ENCODE measurements at places on chromosomes 5 and 9. TPM values are rescaled to one million over a fixed set of nuclear protein-coding genes. Genes with fewer than 3 reads are reported as not detected.

DNA sequence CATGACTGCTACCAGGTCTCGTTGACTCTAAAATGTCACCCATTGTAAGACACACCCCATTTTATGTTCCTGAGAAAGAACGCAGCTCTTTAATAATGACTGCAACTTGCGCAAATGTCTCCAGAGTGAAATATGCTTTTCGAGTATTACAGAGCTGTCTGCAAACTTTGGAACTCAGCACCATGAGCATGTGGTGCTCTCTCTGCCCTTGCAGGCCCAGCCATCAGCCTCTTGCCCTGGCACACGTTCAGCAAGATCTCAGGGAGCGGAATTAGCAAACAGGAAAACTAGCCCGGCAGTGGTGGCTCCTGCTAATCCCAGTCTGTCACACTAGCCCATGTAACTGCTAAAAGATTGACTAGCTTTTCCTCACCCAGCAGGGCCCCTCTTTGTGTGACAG, 114.5 kb upstream of the SLC1A3 start:
- no peak for DNase-seq

DNA sequence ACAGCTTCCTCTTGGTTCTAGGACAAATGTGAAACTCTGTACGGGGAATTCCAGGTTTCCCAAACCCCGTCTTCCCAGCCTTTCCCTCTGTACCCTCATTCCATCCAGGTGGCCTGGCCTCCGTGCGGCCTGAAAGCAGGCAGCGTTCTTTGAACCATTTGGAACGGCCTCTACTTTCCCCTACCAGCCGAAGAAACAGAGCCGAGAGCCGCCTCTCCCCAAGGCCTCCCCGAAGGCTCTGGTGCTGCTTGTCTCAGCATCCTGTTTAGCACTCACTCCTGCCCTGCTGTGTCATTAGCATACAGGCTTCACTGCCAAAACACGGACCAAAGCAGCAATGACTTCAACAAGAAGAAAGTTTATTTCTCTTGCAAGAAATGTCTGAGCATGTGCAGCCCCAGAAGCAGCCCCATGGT, 137.7 kb downstream of the HSD17B3 start:
- no peak for DNase-seq

Gene GPR151
- polyA plus RNA-seq = not detected

GRCh38 chr5:135576075-135576599, 2.7 kb downstream of the CXCL14 start:
- no peak for DNase-seq

DNA sequence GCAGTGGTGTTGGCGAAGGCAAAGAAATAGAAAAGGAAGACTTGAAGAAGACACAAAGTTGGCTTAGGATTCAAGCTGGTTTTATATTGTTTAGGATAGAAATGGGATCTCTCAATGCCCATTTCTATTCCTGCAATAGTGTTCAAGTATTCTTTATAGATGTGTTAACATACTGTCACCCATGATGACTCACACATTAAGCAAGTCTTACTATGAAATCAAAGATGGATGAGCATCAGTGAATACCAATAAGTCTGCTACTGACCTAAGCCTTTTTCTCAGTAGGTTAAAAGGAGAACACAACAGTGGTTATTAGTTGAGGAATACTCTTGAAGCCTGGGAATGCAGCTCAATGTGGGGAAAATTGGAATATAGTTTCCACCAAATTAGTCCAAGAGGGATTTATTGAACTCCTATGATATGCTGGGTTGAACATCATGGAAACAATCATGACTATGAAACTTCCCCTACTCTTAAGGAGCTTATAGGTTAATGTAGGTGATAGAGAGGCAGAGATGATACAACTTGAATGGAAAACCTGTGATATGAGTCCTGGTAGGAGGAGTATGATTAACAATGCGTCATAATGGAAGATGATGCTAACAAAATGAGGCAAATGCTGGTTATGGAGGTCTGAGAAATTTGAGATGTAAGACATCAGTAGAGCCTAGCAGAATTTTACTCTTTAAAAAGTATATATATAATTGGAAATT, 417.1 kb upstream of the DAP start:
- no peak for DNase-seq

GRCh38 chr5:179118338-179118737, 58.2 kb downstream of the ZNF354C start:
- no peak for DNase-seq

Gene ANKRD20A1
- polyA plus RNA-seq = 0.33 TPM

Gene CKMT2
- 102 TPM for polyA plus RNA-seq

DNA sequence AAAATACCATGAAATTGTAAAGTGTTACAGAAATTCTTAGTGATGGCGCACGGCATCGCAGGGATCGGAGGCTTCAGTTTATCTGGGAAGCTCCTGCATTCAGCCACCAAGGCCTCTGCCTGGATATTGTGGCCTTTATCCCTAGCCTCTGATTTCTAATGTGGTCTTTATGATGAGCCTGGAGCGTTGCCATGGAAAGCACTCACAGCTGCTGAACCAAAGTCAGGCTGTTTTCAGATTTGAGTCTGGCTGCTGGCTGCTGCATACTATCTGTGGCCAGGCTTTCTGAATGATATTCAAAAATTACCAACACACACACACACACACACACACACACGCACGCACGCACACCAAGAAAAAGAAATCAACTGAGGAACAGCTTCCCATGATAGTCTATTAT, 101.1 kb upstream of the ZNF366 start:
- peak; percentile 79 for DNase-seq

DNA sequence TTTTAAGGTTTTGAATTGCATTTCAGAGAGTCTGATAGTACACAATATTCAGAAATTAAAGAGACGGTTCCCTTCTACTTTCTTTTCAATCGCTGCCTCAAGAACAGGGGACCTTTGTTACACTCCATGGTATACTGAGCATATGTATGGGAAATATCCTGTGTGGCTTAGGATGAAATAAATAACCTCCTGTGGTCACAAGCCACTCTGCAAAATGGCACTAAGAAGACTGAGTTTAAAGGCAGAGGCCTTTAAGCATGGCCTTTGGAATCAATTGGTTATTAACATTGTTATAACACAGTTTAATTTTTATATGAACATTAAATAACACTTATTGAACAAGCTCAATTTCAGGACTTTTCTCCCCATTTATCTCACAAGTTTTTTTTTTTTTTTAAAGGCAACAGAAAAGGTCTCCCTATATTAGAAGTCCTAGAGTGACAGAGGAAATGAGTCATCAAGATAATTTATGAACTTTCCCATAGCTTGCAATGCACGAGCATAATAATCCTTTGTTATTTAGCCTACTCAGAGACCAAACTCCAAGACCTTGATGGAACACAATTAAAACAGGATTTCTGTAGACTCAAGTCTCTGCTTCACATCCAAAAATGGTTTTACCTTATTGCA, 341.9 kb downstream of the TMEM167A start:
- DNase-seq = no peak

Gene MOCS2
- 41.9 TPM for polyA plus RNA-seq

DNA sequence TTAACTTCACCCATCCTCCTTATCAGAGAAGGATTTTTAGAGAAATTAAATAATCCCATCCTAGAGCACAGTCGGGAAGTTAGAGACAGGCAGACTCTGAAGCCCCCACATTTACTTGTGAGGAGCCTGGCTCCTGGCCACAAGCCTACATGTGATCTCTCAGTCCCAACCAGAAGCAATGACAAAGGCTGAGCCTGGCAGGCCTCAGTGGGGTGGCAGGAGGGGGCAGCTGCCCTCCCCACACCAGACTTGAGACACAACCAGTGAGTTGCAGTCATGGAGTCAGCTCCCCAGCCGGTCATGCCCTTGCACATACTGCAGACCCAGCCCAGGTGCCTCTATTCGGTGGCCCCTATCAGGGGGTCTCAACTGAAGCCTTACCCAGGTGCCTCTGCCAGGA, 11.0 kb downstream of the NAIF1 start:
- DNase-seq = no peak

Gene CATSPER3
- 0.87 TPM for polyA plus RNA-seq

Gene ACER2
- polyA plus RNA-seq = 0.99 TPM
